ENCODE measurements at places on chromosomes 3 and 15.

DNA sequence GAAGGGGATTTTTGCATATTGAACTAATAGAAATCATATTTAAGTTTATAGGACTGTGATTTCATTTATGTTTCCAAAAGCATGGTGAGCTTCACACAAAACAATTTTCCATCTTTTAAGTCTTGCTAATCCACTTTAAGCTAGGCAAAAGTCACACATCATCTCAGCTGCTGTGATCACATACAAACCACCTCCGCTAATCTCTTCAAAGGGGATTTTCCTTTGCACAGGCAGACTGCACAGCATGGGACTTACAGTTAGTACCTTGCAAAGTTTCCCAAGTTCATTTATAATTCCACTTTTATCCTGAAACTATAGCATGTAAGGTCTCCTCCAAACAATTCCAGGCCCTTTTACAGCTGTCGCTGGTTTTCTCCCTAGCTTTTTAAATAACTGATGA lies 225.1 kb upstream of the CNTN3 start:
- DNase-seq = no peak

- peak; percentile 44 for DNase-seq
Observed at GRCh38 chr3:56787784-56788256, 13.9 kb downstream of the ARHGEF3 start.

DNA sequence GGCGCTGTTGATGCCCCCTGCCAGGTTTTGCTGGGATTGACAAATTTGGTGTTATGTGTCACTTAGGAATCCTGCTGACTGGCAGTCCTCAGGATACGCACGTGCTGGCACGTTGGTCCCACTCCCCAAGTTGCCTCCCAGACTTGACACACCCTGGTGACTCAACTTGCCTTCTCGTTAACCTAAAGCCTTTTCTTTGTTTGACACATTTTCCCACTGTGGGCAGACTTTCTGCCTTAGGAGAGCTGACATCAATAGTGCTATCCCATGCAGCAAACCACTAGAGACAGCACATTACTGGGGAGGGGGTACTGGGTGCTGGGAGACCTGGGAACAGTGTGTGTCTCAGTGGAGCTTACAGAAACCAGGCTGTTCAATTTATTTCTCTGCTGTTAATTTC lies 104.3 kb downstream of the OXNAD1 start:
- no peak for DNase-seq

GRCh38 chr3:34077417-34078195 lies 279.2 kb downstream of the PDCD6IP start:
- DNase-seq = no peak

DNA sequence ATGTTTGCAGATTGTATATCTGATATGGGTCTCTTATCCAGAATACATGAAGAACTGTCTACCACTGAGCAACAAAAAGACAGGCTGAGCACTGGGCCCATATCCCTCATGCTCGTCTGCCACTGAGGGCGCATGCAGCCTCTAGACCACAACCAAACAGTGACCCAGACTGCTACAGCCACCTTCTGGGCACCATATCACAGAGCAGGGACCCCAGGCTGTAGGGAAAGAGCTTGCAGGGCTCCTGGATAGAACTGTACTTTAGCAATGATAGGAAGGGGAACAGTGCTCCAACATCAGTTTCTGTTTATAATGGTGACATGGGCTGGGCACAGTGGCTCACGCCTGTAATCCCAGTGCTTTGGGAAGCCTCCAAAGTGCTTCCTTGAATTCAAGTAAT lies 40.2 kb upstream of the TMEM87A start:
- no peak for DNase-seq

- DNase-seq = no peak
Observed at GRCh38 chr15:73386886-73387506, 18.2 kb upstream of the HCN4 start.

All from CD4-positive, alpha-beta T cell treated with Interleukin-2 at 100 ng/mL for 4 hours (primary cell).